ENCODE measurements at places on chromosomes 6 and 20.

DNA sequence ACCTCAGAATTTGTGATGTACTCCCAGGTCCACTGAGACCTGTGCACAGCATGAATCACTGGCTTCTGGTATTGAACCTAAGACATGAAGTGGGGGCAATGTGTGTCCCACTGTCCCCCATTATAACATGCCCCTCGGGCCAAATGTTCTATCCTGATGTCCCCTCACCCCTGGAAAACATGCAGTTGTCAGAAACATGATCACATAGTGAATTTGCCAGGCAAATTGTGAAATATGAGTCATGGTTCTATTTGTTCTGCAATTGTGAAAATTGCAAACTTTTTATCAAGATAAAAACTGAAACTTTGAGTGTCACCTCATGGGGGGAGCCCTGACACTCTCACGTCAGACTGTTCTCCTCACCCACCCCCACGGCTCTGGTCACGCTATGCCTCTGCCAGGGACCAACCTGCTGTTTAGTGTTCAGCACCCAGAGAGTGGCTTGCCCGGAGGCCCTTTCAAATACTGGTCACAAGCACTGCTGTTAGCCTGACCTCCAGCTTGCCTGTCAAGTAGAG, 305.3 kb downstream of the CLIC5 start:
- no peak for DNase-seq

GRCh38 chr20:51399006-51399890, 143.3 kb downstream of the NFATC2 start:
- DNase-seq: no peak

DNA sequence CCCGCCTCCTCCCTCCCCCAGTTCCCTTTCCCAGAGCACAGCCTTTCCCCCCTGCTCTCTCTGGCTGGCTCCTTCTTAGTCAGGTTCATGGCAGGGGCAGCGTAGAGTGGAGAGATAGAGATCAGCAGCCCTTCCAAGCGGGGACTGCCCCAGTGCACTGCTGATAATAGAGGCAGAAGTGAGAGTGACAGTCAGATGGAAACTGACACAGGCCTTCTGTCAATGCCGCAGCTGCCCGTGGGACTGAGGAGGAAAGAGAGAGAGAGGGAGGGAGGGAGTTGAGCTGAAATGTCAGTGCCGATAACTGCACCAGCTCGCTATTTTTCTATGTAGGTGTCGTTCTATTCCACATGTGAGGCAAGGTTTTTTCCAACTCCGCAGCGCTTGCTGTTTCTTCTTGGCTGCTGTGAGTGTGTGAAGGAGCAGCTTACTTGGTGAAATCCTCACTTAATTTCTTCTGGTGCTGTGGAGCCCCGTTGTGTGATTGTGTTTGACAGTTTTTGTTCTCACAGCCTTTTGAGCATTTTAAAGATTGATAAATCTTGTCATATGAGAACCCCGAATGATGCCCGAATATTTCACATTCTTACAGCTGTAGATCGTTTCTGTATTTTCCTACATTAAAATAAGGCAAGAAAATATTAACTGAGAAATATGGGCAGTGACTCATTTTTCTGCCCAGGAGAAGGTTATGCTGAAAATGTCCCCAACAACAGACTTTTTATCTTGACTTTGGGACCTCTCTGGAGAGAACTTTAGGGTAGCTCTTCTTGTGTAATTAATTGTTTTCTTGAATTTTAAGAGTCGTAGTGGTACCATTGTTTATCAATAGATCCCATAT, 386.4 kb upstream of the MMS22L start:
- DNase-seq: peak; percentile 23

- peak; percentile 45 for DNase-seq
These were observed 39.1 kb downstream of the EPB41L2 start for GRCh38 chr6:131023834-131024504.

- DNase-seq: no peak
These were observed 590.9 kb upstream of the CITED2 start for GRCh38 chr6:139965393-139965792.

DNA sequence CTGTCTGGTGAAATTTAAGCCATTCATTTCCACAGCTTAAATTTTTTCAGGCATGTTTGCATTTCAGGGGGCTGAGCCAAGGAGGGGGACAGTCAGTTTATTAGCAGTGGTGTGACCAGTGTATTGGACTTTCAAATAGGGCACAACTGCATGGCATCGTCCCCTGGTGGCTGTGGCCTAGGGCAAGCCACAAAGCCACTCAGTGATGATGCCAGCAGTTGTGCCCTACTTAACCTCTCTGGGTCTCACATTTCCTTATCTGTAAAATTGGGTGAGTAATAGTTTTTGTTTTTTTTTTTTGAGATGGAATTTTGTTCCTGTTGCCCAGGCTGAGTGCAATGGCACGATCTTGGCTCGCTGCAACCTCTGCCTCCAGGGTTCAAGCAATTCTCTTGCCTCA, 48.0 kb downstream of the CDC5L start:
- DNase-seq: no peak

GRCh38 chr20:1402149-1402548, 9.3 kb upstream of the FKBP1A start:
- DNase-seq: no peak

GRCh38 chr6:3987053-3987452, 91.9 kb downstream of the FAM217A start:
- no peak for DNase-seq

DNA sequence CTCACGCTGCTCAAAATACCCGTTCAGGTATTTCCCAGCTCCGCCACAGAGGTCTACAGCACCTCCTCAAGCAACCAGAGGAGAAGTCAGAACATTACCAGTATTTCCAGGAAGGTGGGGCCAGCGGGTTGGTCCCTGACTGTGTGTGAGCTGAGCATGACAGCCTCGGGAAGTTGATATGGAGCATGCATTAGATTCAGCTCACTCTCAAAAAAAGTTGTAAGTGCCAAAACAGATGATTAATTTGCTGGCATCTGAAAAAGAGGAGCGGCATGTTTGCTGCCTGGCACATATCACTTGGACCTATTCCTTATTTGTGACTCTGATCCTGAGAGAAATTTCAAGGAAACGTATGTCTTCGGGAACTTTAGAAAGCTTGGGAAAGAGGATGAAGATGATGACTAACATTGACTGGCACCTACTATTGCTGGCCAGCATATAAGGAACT, 32.3 kb downstream of the ELOVL2 start:
- DNase-seq: no peak

DNA sequence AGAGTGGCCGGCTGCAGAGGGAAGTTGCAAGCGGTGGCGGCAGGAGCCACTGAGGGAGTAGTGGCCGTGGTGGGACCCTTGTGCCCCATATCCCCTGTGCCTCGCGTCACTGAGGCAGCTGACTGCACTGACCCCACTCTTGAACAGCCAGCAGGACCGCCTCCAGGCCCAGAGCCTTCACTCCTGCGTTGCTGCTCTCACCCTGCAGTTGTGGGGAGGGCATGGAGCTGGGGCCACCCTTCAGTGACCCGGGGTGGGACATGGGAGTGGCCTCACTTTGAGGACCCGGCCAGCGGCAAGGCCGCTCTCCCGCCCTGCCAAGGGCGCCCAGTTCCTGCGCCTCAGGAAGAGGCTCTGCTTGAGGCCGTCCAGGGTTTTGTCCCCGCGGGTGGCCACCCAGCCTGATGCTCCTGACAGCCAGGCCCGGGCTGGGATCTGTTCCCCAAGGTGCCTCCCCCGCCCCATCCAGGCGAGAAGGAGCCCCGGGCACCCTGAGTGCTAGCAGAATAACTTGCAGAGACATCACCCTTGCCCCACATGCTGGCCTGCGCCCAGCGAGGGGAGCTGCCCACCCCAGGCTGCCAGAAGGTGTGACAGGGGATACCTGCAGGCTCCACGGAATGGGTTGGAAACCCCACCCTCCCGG, 44.4 kb downstream of the HLA-DRA start:
- no peak for DNase-seq
